ENCODE measurements at places on chromosomes 1 and 21. TPM values are rescaled to one million over a fixed set of nuclear protein-coding genes. Genes with fewer than 3 reads are reported as not detected.

FOXD2 gene
- 0.18 TPM for total RNA-seq

TRIM67 gene
- total RNA-seq, result 0.58 TPM

IPO13 gene
- 27.1 TPM for total RNA-seq

PGLYRP3 gene
- not detected for total RNA-seq

DNAJB4 gene
- 41.1 TPM for total RNA-seq

LCE1D gene
- not detected for total RNA-seq

CERS2 gene
- 109 TPM for total RNA-seq

ARHGEF10L gene
- 16.6 TPM for total RNA-seq

CHODL gene
- total RNA-seq, result 0.06 TPM

SKI gene
- 50.6 TPM for total RNA-seq

TEX38 gene
- not detected for total RNA-seq

PAPPA2 gene
- total RNA-seq, result 0.18 TPM

SARS1 gene
- 156 TPM for total RNA-seq
